ENCODE measurements at places on chromosomes 6 and 20. TPM values are rescaled to one million over a fixed set of nuclear protein-coding genes. Genes with fewer than 3 reads are reported as not detected.

TTK gene
- total RNA-seq: 11.9 TPM

PRKN gene
- total RNA-seq: 6.0 TPM

ASIP gene
- total RNA-seq: not detected

PAQR8 gene
- 1.8 TPM for total RNA-seq

PRL gene
- not detected for total RNA-seq

WASF1 gene
- total RNA-seq: 55.7 TPM

IL17A gene
- total RNA-seq: not detected

DNA sequence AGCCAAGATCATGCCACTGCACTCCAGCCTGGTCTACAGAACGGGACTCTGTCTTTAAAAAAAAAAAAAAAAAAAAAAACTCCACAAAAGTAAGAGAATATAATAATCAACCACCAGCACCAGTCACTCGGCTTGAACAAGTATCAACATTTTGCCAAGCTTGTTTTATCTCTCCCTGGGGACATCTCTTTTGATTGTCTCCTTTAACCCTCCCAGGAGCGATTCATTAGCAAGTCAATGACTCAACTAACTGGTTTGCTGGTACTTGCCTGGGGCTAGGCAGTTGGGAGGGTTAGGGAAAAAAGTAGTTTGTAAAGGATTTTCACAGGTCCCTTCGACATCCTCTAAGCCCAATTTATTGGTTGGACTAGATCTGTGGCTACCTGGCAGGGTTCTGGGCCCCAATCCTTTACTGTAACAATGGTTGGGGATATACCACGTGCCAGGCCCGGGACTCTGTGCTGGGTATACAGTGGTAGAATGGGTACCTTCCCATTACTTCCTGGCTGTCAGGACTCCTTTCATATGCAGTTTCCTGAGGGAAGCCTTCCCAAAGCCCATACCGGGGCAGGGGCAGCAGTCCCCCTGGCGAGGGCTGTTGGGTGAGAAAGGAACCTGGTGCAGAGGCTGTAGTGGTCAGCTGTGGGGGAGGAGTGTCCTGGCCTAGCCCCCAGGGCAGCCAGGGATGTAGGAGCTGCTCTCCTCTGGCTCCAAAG lies 12.2 kb downstream of the TGIF2 start:
- H3K27me3 ChIP-seq: no peaks in the 10 kb centered on the region
- H3K27ac ChIP-seq: no peak overlapping the region
- DNase-seq: peak; percentile 80
- no peak overlapping the region for H3K4me3 ChIP-seq

- H3K27me3 ChIP-seq: peaks cover 45% of the 10 kb centered on the region
- no peak for DNase-seq
- H3K36me3 ChIP-seq: no peaks in the 10 kb centered on the region
- no peaks in the 10 kb centered on the region for H3K4me1 ChIP-seq
- no peak overlapping the region for H3K27ac ChIP-seq
Measured at GRCh38 chr20:58213121-58213520, 15.3 kb downstream of the ANKRD60 start.

- H3K36me3 ChIP-seq: peaks cover 25% of the 10 kb centered on the region
- H3K4me3 ChIP-seq: no peak overlapping the region
- no peak overlapping the region for H3K27ac ChIP-seq
- H3K27me3 ChIP-seq: no peaks in the 10 kb centered on the region
- peaks cover 16% of the 10 kb centered on the region for H3K4me1 ChIP-seq
Measured at GRCh38 chr6:7172649-7173048, 64.9 kb downstream of the RREB1 start.

GRCh38 chr6:5541751-5542432 lies 280.6 kb downstream of the FARS2 start:
- peaks cover 7% of the 10 kb centered on the region for H3K4me1 ChIP-seq
- peak; percentile 11 for DNase-seq
- H3K36me3 ChIP-seq: peaks cover 7% of the 10 kb centered on the region
- no peaks in the 10 kb centered on the region for H3K27me3 ChIP-seq
- no peak overlapping the region for H3K27ac ChIP-seq
- no peak overlapping the region for H3K4me3 ChIP-seq

GRCh38 chr6:107009499-107009898 lies 18.5 kb upstream of the MTRES1 start:
- no peak for DNase-seq
- H3K36me3 ChIP-seq: peaks cover 2% of the 10 kb centered on the region
- H3K27me3 ChIP-seq: no peaks in the 10 kb centered on the region
- H3K4me3 ChIP-seq: no peak overlapping the region
- no peaks in the 10 kb centered on the region for H3K4me1 ChIP-seq
- no peak overlapping the region for H3K27ac ChIP-seq

DNA sequence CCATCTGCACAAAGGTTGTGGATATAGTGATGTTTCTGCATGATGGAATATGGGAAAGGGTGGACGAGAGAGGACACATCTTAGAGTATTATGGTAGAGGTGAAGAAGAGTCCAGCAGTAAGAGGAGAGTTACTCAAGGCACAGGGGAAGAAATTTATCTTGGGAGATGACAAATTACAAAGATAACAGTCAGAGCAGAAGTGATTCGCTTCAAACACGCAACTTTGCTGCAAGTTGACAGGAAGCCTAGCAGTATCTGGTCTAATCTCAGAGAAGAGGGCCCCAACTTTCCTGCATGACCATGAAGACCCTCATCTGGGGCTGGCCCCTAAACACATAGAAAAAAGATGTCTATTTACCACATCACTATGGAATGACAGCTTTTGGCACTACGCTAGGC lies 1.2 kb upstream of the CALHM6 start:
- no peaks in the 10 kb centered on the region for H3K36me3 ChIP-seq
- no peaks in the 10 kb centered on the region for H3K27me3 ChIP-seq
- DNase-seq: no peak
- no peak overlapping the region for H3K27ac ChIP-seq

GRCh38 chr6:168067081-168067759 lies 11.8 kb downstream of the FRMD1 start:
- H3K27ac ChIP-seq: no peak overlapping the region
- H3K4me3 ChIP-seq: no peak overlapping the region
- H3K36me3 ChIP-seq: no peaks in the 10 kb centered on the region

GRCh38 chr6:147548921-147549475 lies 40.5 kb downstream of the SAMD5 start:
- H3K4me3 ChIP-seq: no peak overlapping the region
- DNase-seq: no peak
- no peaks in the 10 kb centered on the region for H3K27me3 ChIP-seq
- no peak overlapping the region for H3K27ac ChIP-seq
- H3K36me3 ChIP-seq: peaks cover 2% of the 10 kb centered on the region
- H3K4me1 ChIP-seq: peaks cover 11% of the 10 kb centered on the region

DNA sequence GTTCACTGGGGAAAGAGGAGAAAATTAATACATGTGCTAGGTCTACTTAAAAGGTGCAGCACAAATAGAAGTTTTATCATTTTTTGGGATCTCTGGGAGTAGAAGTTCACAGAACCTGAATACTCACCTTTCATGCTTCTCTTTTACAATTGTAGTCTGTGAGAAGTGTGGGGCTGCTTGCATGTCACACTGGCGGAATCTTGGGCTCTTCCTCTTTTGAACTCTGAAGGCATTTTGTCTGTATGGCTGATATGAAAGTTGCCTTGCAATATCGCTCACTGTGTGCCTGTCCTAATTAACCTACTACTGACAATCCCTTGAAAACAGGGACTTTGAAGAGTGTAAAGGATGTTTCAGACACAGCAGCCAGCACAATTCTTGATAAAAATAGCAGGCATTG lies 65.9 kb upstream of the CLDN20 start:
- no peaks in the 10 kb centered on the region for H3K27me3 ChIP-seq
- H3K4me3 ChIP-seq: no peak overlapping the region
- peaks cover 21% of the 10 kb centered on the region for H3K4me1 ChIP-seq
- no peaks in the 10 kb centered on the region for H3K36me3 ChIP-seq
- DNase-seq: no peak

DNA sequence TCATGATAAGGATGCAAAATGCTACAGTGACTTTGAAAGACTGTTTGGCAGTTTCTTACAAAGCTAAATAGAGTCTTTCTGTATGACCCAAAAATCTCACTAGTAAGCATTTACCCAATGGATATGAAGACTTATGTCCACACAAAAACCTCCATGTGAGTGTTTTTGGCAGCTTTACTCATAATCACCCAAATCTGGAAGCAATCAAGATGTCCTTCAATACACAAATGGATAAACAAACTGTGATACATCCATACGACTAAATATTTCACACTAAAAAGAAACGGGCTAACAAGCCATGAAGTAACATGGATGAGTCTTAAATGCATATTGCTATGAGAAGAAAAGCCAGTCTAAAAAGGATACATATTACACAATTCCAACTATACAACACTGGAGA lies 117.2 kb downstream of the PDE10A start:
- no peak for DNase-seq
- peaks cover 5% of the 10 kb centered on the region for H3K4me1 ChIP-seq

GRCh38 chr6:32214126-32214525 lies 9.7 kb downstream of the NOTCH4 start:
- H3K27me3 ChIP-seq: peaks cover 38% of the 10 kb centered on the region
- H3K27ac ChIP-seq: no peak overlapping the region
- peaks cover 10% of the 10 kb centered on the region for H3K4me1 ChIP-seq

Data from MCF 10A (cell line).